Left kidney (tissue), 8 donors: ENCODE measurements at places on chromosomes 2 and 18. TPM values are rescaled to one million over a fixed set of nuclear protein-coding genes. Genes with fewer than 3 reads are reported as not detected.

DNA sequence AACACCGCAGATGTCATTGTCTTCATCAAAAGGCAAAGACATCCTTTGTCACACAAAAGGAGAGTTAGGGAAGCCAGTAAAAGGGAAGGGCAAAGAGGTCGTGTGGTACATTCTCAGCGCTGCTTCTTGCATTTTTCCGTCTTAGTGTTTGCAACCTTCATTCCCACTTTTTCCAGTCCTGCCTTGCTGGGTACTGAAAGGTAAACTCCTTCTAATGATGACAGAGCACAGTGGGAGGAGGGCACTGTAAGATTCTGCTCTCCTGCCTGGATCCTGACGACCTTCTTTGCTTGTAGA, 424.3 kb upstream of the MEX3C start:
- no peak for DNase-seq

DNA sequence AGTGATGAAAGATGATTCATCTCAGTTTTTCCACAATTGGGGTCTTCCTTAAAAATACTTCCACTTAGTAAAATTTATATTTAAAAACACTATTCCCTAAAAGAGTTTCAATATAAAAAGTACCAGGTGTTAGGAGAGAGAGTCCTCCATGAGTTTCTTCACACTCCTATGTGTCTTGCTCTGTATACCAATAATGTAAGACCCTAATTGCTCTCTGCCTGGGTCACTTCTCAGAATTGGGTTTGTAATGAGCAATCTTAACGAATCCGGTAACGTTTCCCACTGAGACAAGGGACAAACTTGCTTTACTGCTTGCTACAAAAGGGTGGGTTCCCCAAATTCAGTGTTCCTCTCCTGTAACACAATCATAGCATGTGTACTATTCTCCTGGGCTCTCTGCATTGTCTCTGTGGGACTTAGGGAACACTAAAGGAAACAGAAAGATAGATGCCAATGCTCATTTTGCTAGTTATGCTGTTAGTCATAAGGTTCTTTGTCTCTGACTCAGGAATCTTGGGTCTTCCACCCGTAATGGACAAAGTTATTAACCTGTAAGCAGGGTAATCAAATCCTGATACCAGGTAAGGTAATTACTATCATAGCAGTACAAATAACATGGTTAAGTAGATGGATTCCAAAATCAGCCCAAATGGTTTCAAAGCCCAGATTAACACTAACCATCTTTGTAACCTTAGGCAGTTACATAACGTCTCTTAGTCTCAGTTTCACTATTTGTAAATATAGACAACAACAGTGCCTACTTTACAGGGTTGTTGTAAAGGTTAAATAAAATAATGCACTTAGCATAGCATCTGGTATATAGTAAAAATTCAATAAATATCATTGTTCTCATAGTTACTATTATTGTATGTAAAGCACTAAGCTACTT, 46.3 kb downstream of the ITSN2 start:
- DNase-seq: no peak

GRCh38 chr2:101559551-101559950, 84.6 kb upstream of the RFX8 start:
- DNase-seq: no peak

Gene PPP1R7
- 83.6 TPM for polyA plus RNA-seq

Gene PLCD4
- 11.9 TPM for polyA plus RNA-seq

GRCh38 chr2:162965191-162965590, 126.6 kb upstream of the KCNH7 start:
- no peak for DNase-seq

DNA sequence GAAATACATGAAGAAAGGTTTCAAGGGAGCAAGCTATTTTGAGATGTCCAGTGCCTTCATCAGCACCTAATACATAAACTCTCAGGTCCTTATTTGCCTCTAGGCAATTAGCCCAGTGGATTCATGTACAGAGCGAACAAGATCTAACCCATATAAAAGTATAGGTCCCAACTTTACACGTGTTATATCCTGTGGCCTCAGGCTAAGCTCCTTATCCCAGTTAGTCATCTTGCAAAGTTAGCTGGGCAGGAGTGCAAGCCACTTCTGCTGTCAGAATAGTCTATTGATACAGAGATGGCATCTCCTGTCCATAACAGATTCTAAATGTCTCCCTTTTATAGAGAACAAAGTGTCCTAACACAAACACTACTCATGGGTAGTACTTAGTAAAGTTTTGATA, 203.9 kb upstream of the PIK3C3 start:
- no peak for DNase-seq

Gene TMEM178A
- polyA plus RNA-seq: 102 TPM

GRCh38 chr2:237691908-237692600, 64.7 kb downstream of the LRRFIP1 start:
- peak; percentile 88 for DNase-seq

Gene RESP18
- polyA plus RNA-seq: not detected
